ENCODE measurements at places on chromosomes 12 and 14. TPM values are rescaled to one million over a fixed set of nuclear protein-coding genes. Genes with fewer than 3 reads are reported as not detected.
A peak's percentile ranks its signal among the peaks of the same experiment; 100 is the strongest.

DNA sequence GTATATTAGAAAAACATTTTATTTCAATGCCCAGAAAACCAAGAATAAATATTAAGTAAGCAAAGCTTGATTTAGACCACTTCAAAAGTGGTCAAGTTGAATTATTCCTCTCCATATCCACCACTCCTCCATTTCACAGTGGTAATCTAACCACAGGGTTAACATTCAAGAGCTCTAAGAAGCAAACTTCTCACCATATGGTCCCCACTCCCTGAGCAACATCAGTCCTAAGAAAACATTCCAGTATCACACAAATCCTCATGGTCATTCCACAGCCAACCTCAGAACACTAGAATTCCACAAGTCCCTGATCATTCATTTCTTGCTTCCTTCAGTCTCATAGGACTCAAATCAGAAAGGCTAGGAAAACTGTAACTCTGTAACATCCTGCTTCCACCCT lies 47.9 kb downstream of the ST8SIA1 start:
- DNase-seq = no peak

- no peak for DNase-seq
Observed at GRCh38 chr14:101985957-101986356, 21.6 kb downstream of the DYNC1H1 start.

DNA sequence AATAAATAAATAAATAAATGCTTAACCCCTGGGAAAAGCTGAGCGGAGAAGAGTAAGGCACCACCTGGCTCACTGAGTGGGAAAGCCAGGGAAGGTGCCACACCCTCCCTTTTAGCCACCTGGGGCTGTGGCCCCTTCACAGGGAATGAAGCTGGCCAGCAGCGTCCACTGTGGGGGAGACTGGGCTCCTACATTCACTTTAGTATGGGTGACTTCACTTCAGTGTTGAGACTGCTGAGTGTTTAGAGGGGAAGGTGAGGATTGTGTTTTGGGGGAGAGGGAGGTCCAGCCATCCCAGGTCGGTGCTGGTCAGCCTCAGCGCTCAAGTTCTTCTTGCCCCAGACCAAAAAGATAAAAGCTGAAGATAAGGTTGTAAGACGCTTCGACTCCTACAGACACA lies 1.6 kb downstream of the NAB2 start:
- no peak for DNase-seq

DNA sequence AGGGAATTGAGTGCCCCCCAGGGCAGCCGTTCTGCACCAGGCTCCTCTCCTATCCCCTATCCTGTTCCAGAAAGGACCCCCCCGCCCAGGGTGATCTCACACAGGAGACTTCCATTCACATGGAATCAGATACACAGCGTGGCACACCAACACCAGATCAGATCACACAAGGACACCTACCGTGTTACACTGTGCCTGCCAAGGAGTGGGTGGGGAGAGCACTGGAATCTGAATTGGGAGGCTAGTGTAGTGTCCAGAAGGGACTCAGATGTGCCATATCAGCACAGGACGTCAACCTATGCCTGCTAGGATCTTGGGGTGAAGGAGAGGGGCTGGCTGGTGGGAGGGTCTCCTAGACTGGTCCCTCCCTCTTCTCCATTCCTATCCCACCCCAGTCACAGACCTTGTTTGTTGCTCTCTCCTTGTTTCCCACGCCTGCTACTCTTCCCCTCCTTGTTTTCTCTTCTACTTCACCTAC lies 2.3 kb downstream of the PTMS start:
- DNase-seq = no peak

DNA sequence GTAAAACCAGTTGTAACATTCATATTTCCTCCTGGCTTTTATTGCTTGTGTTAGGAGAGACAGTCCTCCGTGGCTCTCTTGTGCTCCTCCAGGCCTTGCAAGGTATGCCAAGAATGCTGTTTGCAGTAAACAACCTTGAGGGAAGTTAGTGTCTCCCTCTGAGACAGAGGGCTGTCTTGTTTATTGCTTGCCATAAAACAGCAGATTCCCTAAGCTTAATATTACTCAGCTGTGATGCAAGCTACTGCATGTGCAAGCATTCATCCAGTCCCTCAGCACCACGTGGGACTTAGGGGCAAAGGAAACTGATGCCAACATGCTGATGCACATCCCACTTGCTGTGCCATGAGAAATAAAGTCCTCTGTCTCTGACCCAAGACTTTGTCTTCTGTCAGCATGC lies 6.6 kb downstream of the POMT2 start:
- DNase-seq = no peak

- DNase-seq = peak; percentile 47
Observed at GRCh38 chr14:66359500-66359899, 126.7 kb upstream of the CCDC196 start.

- DNase-seq = no peak
Observed at GRCh38 chr14:22610931-22611330, 12.8 kb downstream of the ABHD4 start.

DNA sequence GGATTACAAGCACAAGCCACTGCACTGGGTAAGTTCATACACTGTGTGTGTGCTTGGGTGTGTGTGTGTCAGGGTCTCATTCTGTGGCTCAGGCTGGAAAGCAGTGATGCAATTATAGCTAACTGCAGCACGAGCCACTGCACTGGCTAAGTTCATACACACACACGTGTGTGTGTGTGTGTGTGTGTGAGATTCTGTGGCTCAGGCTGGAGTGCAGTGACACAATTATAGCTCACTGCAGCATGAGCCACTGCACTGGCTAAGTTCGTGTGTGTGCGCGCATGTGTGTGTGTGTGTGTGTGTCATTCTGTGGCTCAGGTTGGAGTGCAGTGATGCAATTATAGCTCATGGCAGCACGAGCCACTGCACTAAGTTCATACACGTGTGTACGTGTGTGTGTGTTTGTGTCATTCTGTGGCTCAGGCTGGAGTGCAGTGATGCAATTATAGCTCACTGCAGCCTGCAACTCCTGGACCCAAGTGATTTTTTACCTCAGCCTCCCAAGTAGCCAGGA lies 85.4 kb downstream of the HECTD1 start:
- DNase-seq = no peak

GRCh38 chr12:121668750-121669520 lies 519 bp downstream of the MORN3 start:
- DNase-seq = no peak

The GRIN2B gene
- 0.08 TPM for total RNA-seq

The MYL6B gene
- 45.6 TPM for total RNA-seq

The ERP27 gene
- 0.37 TPM for total RNA-seq

All from HT-29 (cell line).